ENCODE measurements at places on chromosomes 7 and 10.

DNA sequence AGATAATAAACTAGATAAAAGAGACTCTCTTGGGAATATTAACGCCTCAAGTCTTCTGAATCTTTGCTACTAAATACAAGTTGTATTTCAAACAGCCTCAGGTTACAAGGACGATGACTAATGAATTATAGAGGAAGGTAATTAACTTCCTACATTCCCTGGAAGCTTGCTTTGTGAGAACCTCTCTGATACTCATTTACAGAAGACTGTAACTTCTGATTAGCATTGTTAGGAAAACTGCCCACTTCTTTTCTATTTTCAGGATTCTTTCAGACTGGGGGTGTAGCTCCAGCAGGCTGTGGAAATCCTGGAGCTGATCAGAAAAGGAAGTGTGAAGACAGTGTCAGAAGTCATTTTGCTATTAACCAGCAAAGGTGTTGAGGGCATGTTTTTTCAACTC lies 316.7 kb upstream of the NPSR1 start:
- no peak for DNase-seq

DNA sequence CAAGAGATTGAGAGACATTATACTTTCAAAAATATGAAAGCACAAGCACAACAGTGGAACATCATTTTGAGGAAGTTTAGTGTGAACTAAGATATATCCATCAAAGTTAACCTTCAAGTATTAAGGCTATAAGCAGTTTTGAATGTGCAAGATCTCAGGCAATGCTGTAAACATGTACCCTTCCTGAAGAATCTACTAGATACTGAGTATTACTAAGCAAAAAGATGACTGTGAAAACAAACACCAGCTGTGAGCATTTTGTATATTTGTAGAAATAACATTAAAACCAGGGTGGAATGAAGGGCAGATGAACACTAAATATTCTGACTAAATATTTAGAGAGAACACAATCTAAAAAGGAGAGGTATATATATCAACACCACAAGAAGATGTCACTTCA lies 41.3 kb upstream of the ADRA2A start:
- DNase-seq, result no peak

DNA sequence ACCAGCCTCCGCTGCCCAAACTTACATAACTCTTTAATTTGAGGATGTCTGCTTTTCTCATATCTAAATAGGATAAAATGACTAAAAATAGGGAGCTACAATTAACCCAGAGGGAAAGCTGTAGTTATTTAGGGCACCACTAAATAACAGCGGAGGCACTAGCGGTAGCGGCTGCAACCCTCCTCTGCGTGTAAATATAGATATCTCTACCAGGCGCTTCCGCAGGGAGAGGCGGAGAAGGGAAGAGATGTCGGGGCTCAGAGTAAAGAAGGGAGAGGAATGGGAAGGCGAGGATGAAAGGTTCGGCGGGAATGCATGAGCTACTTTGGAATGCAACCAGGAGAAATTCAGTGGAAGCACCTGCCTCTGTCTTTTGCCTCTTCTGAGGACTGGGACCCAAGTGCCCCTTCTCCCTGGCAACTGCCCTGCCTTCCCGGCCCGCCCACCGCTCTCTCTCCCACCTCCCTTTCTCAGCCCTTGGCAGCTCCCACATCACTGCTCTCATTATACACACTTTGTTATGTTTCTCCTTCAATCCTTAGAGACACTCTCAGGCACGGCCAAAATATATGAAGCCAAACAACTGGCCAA lies 698.3 kb downstream of the PARD3 start:
- DNase-seq, result no peak

DNA sequence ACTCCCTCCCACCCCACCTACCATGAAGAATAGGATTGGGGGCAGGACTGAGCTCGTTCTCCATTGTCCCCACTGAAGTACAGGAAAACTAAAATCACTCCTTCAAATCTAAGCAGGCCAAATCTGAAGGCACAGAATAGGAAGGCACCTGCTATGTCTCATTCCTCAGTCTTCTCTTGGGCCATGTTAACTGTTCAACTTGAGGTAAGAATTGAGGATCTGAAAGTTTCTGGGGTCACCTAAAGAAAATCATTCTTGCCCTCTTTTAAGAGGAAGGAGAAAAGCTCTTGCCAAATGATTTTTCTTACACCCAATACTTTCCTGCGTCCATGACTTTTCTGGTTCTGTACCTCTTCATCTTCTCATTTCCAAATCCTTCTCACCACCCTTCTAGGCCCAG lies 4.9 kb downstream of the CPN1 start:
- DNase-seq, result no peak

DNA sequence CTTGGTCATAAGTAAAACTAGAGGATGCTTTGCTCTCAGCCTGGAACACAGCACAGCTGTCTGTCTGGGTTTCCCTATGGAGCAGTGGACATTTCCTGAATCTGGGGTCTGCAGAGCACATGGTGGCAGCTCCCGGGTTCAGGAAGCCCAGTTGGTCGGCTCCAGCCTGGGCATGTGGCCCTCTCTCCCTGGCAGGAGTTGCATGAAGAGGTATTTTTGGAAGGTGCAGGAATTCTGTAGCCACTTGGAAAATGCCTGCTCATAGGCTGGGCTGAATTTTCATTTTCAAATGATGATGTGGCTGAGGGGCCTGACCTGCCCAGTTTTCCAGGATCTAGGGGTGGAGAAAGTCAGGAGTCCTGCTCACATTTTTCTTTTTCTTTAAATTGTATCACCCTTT lies 6.7 kb upstream of the TPST1 start:
- DNase-seq, result no peak

- DNase-seq, result no peak
Measured at GRCh38 chr7:55475855-55476803, 96.2 kb downstream of the VOPP1 start.

- no peak for DNase-seq
Measured at GRCh38 chr7:34332006-34332405, 326.0 kb upstream of the NPSR1 start.

- DNase-seq, result no peak
Measured at GRCh38 chr7:69677881-69678493, 79.7 kb downstream of the AUTS2 start.

GRCh38 chr7:44973610-44974401 lies 5.0 kb downstream of the MYO1G start:
- no peak for DNase-seq

DNA sequence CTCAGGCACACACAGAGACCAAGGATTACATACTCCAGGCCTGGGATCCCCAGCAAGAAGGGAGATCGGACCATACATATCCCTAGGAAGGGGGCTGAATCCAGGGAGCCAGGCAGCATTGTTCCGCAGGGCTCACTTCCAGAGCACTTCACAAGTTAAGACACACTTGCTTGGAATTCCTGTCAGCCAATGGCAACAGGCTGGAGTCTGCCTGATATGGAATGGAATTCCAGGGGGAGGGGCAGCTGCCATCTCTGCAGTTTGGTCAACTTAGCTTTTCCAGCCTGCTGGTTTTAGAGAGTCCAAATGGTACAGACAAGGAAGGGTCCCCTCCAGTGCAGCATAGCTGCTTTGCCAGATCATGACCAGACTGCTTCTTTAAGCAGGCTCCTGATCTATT lies 290.0 kb upstream of the GLI3 start:
- DNase-seq, result no peak

DNA sequence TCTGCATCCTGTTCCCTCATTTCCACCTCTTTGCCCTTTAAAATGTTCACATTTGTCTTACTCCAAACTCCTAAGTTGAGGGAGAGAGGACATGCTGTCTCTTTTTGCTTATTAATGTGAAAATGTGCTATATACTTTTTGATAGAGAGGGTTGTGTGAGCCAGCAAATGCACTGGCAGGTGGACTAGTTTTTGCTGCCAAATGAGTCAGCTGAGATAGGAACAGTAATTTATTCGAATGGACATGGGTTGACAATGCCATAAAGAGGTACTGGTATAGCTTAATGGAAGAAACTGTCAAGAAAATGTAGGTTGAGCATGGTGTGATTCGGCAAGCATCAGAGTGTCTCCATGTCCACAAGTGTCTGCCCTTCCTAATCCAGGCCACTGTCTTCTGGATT lies 9.2 kb upstream of the TRUB1 start:
- no peak for DNase-seq

DNA sequence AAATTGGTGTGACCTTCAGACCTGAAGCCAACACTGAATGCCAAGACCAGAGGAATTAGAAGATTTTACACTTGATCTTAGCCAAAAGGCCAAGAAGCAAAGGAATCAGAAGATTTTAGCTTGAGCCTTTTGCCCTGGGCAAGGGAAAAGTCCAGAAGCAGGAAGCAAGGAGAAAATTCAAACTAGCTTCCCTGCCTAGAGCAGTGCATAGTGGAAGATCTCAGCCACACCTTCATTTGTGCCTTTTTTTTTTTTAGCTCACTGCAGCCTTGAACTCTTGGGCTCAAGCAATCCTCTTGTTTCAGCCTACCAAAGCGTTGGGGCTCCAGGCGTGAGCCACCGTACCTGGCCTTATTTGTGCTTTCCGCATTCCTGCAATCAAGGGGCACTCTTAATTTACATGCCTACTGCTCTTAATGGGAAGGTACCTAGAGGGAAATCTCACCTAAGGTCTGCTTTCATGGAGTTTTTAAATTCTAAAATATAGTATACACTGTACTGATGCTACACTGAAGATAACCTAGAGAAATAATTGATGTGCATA lies 8.3 kb upstream of the PIP4K2A start:
- no peak for DNase-seq

DNA sequence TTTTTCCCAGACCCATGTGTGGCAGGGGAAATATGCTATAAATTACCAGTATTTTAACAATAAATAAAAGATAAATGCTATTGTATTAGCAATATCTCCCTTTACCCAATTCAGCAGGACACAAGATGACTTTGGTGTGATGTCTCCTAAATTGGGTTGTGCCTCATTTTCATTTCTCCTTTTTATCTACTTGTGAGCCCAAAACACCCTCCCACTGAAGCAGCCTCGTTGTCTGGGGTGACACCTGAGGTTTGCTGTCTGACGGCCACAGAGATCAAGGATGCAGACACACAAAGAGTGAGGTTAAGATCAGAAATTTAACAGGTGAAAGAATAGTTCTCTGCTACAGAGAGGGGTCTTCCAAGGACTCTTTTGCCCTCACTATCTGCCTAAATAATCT lies 27.1 kb upstream of the CC2D2B start:
- no peak for DNase-seq

- no peak for DNase-seq
Measured at GRCh38 chr10:44913350-44914081, 2.4 kb downstream of the TMEM72 start.

GRCh38 chr10:80153460-80153859 lies 20.9 kb downstream of the PLAC9 start:
- DNase-seq, result no peak

GRCh38 chr7:70720191-70720873 lies 411.6 kb upstream of the GALNT17 start:
- no peak for DNase-seq
